ENCODE measurements at places on chromosomes 16 and 17. TPM values are rescaled to one million over a fixed set of nuclear protein-coding genes. Genes with fewer than 3 reads are reported as not detected.

HOXB6 gene
- 16.8 TPM for total RNA-seq

SNX20 gene
- 2.7 TPM for total RNA-seq

KRT25 gene
- total RNA-seq: not detected

UNC13D gene
- total RNA-seq: 17.7 TPM

SLC5A10 gene
- total RNA-seq: not detected

GRCh38 chr17:50779747-50780353 is 12.5 kb upstream of the ANKRD40CL start:
- no peak for DNase-seq

DNA sequence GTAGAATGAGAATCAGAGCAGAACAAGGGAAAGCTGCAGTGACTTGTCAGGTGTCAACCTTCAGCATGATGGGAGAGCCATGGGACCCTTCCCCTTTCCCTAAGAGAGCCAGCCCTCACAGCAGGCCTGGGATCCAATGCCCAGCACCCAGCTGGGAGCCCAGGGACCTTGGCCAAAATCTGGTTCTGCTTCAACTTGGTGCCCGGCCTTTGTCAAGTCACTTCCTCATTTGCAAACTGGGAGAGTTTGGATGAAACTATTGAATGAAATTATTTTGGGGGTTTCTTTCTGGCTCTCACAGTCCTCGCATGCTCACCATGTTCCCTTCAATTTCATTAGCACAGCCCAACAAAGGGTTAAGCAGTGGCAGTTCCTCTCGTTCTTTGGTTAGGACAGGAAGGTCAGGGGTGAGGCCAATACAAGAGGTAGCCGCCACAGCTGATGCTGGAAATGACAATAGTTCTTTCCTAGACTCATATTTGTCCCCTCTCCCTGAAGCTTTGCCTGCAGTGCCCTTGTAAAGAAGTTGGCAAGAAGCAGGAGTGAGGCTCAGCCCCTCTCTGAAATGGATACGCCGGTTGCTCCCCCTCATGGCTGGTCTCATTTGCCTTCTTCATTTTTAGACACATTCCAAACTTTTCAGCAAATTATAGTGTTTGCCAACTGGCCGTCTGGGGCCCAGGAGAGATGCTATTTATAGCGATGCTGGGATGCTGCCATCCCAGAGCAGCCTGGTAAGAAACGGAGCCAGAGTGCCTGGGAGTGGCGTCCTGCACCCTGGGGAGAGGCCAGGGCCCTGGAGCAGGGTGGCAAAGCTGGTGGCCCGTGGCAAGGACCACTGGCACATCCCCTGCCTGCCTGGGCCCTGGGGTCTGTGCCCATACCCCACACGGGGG is 34.5 kb upstream of the MEOX1 start:
- DNase-seq: peak; percentile 76

GRCh38 chr17:2450016-2450650 is 49.3 kb upstream of the MNT start:
- no peak for DNase-seq

DNA sequence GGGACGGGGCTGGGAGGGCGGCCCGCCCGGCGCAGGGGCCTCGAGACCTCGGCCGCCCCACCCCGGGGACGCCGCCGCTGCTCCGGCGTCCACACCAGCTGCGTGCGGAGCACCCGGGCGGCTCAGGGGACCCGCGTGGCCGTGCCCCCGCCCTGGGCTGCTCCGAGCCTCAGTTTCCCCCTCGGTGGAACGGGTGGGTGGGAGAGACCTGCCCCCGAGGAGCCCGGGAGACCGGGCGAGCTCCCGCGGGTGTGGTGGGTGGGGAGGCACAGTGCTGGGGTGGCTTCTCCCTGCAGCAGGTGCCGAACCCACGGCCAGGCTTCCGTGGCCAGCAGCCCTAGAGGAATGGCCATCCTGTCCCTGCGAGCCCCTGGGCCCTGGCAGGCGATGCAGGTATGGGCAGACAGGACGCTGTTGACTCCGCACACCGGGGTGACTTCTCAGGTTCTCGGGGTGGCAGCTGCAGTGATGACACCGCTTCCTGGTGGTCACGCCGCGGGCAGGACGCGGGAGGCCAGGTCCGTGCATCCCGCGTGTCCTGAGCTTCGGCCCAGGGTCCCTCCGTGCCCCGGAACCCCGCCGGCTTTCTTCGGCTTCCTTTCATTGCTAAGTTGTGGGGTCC is 677 bp downstream of the DEF8 start:
- DNase-seq: no peak

- DNase-seq: no peak
Observed at GRCh38 chr17:19570544-19571062, 36.9 kb downstream of the SLC47A1 start.

DNA sequence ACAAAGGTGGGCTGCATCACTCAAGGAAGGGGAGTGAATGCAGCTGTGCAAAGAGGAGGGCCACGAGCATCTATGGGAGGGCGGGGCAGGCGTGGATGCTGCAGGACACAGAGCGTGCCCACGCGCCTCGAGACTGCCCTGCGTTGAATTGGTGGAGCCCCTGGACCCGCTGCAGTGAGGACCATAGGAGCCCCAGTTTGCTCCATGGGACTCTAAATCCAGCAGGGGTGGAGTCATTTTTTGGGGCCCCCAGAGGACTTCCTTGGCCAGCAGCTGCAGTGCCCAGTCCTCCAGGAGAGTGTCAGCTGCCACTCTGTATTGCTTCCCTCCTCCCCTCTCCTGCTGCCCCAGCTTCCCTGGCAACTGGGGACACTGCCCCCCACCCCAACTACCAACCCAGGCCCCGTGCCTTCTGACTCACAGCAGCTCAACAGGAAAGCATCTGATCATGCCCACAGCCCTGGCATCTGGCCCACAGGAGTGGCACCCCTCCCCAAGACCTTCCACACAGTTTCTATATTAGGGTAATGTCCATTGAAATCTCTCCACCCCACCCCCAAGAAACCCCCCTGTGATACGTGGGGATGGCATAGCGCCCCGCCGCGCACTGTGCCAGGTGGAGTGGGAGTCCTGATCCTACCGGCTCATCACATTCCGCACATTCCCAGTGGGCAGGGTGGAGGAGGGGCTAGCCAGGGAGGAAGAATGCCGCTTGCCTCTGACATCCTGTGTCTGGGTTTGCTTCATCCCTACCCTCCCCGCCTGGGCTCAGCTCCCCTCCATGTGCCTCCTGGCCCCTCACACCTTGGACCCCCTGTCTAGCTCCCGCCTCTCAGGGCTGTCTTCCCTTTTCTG is 27.8 kb upstream of the ITGA3 start:
- peak; percentile 70 for DNase-seq

DNA sequence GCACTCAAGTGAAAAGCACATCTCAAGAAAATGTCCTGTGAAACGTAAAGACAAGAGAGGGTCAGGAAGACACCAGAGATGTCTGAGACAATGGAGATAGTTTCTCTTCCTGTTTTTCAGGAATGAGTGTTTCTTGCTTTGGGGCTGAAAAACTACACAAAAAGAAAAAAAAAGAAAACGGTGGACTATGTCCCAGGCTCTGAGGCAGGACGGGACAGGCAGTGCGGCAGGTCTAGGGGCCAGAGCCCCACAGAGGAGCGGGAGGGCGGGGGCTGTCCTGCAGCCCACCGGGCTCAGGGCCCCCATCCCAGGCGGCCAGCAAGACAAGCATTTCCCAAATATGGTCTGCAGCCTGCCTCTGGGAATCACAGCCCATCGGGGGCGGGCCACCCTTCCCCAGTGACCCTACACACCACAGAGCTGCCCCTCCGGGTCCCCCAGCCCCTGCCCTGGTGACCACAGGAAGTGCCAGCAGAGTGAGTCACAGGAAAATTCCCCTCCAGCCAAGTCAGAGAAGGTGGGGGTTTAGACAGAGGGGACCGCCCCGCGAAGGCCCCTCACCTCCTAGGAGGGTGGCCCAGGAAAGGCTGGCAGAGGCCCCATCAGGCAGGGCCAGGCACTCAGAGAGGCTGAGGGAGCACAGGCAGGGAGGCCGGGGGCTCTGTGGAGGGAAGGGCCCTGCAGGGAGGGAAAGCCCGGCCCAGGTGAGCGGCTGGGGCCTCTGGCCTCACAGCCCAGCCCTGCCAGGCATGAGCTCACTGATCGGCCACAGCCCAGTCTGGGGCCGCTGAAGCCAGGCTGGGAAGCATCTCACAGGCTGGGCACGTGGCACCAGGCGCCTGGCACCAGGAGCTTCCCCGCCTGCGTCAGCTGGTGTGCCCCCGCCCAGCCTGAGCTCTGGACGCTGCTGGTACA is 6.3 kb downstream of the BCAR1 start:
- DNase-seq: peak; percentile 95

GRCh38 chr17:72967977-72968585 is 124.4 kb downstream of the SLC39A11 start:
- DNase-seq: no peak

DNA sequence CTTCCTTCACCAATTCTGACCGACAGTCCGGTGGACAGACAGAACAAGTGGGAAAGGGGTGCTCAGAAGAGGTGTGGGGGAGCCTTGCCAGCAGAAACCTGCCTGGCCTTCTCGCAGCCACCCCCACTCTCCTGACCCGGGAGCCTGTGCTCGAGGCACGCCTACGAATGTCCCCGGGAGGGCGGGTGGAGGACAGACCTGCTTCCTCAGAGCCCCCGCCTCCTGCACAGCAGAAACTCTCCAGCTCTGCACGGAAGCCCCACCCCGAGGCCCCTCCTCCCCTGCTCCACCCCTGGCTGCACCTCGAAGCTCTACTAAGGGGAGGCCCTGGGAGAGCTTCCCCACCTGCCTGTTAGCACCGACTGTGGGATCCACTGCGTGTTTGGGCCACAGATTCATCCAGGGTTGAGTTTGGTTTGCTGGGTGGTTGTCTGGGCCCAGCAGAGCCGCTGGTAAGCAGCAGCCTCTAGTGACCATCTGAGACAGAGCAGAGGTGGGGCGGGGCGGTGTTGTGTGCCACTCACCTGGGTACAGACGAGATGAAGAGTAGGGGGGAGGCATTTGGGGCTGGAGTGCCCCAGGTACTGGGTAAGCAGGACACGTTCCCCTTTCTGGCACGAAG is 6.2 kb downstream of the TAF1C start:
- peak; percentile 75 for DNase-seq

DNA sequence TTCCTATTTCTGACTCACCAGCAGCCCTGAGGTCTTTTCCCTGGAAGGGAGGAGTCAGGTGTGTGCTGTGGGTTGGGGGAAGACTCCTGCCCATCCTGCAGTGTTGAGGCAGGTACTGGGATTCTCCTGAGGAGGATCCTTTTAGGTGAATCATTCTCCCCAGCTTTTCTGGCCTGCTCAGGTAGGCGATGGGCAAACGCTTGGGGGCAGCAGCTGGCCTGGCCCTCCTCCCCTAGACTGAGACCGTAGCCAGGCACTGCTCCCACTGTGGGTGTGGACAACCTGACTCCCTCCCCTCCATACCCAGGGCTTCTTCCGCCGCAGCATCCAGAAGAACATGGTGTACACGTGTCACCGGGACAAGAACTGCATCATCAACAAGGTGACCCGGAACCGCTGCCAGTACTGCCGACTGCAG is 15.1 kb downstream of the GJD3 start:
- peak; percentile 39 for DNase-seq

DNA sequence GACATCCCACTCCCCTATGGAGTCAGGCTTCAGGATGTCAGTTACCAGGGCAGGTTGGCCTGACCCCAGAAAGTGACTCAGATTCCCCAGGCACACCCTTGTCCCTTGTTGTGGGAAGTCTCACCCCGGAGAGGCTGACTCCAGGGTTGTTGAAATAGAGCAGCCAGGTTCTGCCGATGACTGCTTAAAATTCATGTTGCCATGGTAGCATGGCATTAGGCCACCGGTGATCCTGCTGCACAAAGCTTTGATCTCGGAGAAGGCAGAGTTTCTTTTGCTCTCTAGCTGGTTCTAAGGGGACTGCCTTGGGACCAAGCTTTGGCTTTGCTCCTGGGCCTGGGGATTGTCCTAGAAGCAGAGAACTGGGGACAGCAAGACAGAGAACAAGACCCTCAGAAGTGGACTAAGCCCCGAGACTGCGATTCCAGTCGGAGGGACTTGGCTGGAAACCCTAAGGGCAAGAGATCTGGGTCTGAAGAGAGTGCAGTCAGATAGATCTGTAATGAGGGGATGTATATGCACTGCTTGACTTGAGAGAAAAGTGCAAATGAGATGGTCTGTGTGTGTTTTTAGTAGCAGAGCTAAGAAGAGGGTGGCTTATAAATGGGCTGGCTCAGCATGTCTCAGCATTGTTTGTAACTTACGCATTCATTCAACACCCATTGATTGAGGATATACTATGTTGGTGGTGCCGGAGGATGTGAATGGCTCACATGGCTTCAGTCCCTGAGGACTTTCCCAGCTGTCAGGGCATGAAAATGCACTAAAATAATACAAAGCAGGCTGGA is 106.9 kb downstream of the RGS9 start:
- DNase-seq: peak; percentile 68

DNA sequence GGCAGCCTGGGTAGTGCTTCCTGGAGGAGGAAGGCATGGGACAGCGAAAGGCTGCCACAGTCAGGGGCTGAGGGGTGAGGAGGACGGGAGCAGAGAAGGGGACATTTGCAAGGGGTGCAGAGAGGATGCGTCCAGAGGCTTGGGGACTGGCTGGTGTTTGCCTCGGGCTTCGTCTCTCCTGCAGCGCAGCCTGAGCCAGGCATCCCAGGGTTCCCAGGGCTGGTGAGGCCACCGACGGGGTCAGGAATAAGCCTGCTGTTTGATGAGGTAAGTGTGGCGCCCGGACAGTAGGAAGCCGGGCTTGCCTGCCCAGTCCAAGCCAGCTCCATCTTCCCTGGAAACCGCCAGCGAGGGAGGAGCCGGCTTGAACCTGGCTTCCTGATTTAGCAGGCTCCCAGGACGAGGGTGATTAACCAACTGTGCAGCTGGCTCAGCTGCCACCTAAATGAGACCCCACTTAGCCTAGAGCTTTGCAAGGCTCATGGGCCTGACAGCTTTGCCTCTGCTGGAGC is 47.8 kb downstream of the PITPNM3 start:
- no peak for DNase-seq

GRCh38 chr17:68013385-68013784 is 17.1 kb upstream of the C17orf58 start:
- no peak for DNase-seq

Data from aorta (tissue), 5 donors.